ENCODE measurements at places on chromosomes 2 and 18.

- no peak for DNase-seq
Observed at GRCh38 chr18:25875551-25876240, 214.7 kb downstream of the SS18 start.

DNA sequence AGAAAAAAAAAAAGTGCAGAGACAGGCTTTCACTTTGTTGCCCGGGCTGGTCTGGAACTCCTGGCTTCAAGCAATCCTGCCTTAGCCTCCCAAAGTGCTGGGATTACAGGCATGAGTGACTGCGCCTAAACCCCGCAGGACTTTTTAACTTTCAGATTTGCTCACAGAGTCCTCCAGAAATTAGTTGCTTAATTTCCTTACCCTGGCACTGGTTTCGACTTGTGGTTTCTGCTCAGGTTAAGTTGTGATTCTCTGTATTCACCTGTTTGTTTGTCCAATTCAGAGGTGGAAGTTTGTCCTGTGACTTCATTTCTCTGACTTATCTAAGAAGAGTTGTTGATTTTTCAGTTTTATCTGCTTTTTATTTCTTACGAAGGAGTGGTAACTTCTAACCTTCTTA lies 238.1 kb downstream of the TMEM182 start:
- DNase-seq: no peak

- DNase-seq: no peak
Observed at GRCh38 chr2:143390171-143390570, 261.0 kb downstream of the ARHGAP15 start.

GRCh38 chr2:239181074-239181902 lies 219.5 kb downstream of the HDAC4 start:
- no peak for DNase-seq

GRCh38 chr2:85672456-85672855 lies 4.5 kb upstream of the SFTPB start:
- DNase-seq: peak; percentile 82

DNA sequence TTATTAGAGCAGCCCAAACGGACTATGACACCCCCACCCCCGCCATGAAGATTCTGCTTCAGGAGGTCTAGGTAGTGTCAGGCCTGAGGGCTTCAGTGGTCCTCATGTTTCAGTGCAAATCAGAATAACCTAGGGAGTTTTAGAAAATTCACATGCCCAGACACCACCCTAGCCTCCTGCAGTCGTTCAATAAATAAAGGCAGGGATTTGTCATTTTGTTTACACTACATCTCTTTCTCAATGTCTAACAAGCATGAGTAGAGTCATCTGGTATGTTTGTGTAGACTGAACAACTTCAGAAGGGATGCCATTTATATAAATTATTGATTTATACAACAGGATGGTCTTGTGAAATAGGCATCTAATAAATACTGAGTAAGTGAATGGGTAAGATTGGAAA lies 112.1 kb upstream of the SERPINE2 start:
- DNase-seq: no peak

DNA sequence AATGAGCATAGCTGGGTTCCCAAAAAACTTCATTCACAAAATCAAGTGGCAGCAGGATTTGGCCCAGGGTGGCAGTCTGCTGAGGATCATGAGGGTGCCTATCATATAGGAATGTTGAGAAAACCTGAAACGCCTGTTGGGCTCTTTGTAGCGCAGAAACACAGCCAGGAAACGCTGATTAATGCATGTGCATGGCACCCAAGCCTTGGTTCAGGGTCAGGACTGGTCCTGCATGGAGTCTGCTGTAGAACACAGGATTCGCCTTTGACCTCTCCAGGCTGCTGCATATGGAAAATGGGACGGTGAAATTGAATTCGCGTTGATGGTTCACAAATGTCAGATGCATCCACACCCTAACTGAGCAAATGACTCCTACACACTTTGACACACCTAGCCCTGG lies 227.9 kb upstream of the COPS8 start:
- DNase-seq: no peak

DNA sequence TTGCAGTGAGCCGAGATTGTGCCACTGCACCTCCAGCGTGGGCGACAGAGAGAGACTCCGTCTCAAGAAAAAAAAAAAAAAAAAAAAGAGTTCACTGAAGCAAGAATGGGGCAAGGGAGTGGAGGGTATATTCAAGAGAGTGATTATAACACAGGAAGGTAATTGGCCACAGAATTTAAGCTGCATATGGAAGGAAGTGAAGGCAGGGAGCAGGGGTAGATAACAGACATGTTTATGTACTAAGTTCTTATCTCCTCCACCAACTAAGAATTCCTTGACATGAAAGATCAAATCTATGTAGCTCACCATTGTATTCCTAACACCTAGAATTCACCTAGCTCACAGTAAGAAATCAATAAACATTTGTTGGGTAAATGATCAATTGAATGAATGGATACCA lies 37.3 kb downstream of the GKN2 start:
- no peak for DNase-seq

All from MV-4-11 (cell line).